Adipocyte (in vitro differentiated cells): ENCODE measurements at places on chromosomes 7 and 10.

- DNase-seq, result no peak
These were observed 7.4 kb downstream of the CRTAC1 start for GRCh38 chr10:98023024-98023423.

- no peak for DNase-seq
These were observed 1.6 kb downstream of the PWWP2B start for GRCh38 chr10:132398566-132398991.

GRCh38 chr10:121159670-121160069 lies 308.5 kb downstream of the WDR11 start:
- DNase-seq, result no peak

DNA sequence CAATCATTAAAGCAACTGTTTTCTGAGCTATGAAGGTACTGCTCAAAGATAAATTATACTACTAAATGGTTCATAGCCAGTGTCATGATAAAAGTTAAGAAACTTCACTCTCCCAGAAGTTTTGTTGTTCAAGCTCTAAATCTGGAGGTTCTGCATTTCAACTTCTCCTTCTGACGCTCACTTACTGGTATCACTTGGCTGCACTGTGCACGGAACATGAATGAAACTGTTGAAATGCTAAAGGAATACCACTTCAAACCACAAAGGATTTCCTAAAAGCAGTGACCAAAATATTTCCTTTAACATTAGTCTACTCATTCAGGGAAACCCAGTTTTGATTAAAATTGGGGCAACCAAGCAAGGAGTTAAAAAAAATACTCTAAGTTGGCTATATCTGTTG lies 93.6 kb downstream of the UBE2H start:
- DNase-seq, result peak; percentile 51

DNA sequence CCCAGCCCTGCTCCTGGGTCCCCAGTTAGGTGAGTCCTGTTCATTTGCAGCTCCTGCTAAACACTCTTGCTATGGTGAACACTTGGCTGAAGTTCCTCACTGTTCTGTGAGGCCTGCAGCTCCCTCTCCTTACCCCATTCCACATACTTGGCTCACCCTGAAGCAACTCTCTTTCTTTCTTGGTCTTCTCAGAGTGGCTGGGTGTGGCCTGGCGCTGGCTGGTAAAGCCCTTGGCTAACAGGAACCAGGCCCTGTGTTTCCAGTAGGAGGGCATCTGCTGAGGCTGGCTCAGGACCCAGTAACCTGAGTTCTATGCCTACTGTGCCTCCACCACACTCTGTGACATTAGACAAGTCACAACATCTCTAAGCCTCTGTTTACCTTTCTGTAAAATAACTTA lies 53.1 kb upstream of the COL13A1 start:
- peak; percentile 56 for DNase-seq

GRCh38 chr10:131162866-131163843 lies 148.4 kb downstream of the TCERG1L start:
- DNase-seq, result no peak

- no peak for DNase-seq
These were observed 205.2 kb downstream of the GLRX3 start for GRCh38 chr10:130341356-130341755.

GRCh38 chr7:32673275-32673983 lies 178.1 kb downstream of the AVL9 start:
- no peak for DNase-seq

DNA sequence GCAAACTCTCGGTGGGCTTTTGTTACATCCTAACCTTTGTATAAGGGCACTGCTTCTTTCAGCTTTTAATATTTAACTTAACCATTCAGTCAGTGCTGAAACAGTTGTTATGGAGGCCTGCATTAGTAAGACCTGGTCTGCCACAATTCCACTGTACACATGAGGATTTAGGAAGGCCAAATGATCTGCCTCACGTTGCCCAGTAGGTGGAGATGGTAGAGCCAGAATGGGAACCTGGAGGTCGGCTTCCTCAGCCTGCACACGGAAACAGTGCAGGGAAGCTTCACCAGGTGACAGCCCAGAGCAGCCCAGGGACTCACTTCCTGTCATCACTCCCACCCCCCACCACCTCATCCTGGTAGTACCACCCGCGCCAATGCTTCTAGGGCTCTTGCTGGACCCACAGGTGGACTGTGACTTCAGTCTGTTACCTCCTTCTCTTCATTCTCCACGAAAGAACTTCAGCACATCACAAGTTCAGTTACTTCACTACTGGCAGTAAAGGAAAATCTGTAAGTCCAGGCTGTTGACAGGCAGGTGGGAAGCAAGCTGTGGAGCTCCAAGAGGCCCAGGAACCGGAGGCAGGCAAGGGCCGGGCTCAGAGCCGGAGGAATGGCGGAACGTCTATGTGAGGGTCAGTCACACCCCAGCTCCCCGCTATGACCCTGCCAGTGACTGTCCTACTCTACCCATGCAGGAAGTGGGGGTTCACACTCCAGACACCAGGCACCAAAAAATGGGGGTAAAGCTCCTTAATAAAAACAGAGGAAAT lies 480.3 kb upstream of the C7orf33 start:
- no peak for DNase-seq

DNA sequence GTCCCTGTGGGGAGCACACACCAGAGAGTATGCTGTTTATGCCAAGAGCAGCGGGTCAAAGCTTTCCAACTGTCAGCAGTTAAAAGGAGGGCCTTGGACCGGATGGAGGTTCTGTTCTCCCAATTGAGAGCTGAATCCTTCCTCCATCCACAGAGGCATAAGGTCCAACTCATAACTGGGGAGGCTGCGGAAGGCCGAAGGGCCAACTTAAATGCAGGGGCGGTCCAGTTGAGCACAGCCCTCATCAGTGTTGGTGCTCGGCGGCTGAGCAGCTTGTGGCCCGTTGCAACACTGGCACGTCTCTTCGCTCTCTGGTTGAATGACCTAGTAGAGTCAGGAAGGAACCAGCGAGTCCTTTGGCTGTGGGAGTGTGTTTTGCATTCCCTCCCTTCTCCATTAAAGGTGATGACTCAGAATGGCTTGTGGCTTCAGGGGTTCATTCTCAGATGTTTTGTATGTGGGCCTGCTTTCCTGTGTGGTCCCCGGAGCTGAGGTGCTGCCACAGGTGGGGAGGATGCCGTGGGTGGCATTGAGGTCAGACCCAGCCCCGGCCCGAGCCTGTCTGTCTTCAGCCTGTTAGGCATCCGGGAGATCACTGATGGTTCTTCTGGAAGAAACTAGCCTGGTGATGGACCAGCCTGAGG lies 44.8 kb upstream of the DMBT1 start:
- DNase-seq, result no peak

- DNase-seq, result no peak
These were observed 2.8 kb upstream of the PUS7 start for GRCh38 chr7:105524840-105525239.

DNA sequence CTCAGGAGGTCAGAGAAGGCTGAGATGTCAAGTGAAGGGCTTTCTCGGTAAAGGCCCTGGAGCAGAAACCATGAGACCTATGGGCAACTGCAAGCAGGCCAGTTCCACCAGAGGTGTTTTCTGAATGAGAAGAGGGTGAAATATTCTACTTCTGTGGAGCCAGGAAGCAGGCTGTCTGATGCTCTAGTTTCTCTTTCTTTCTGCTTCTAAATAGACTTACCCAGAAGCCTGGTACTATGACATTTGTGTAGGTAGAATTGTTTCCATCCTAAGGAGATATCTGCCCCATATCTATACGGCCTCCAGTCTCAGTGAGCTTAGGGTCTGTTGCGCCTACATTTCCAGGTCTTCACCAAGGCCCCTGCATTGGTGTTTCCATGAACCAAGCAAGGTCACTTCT lies 73.4 kb upstream of the CC2D2B start:
- DNase-seq, result no peak

- no peak for DNase-seq
These were observed 952.9 kb downstream of the NRG3 start for GRCh38 chr10:82827901-82828300.

- no peak for DNase-seq
These were observed 54.0 kb upstream of the HECW1 start for GRCh38 chr7:43058271-43059066.
